ENCODE measurements at places on chromosomes 7 and 10. TPM values are rescaled to one million over a fixed set of nuclear protein-coding genes. Genes with fewer than 3 reads are reported as not detected.

The GTPBP10 gene
- 26.4 TPM for total RNA-seq

The HOXA3 gene
- 1.3 TPM for total RNA-seq

The SNCG gene
- total RNA-seq: 69.4 TPM

The DPP6 gene
- not detected for total RNA-seq

The PON1 gene
- not detected for total RNA-seq

The SH2B2 gene
- total RNA-seq: 0.95 TPM

The AKR1C4 gene
- total RNA-seq: not detected

The PAX4 gene
- total RNA-seq: not detected

The CHAT gene
- not detected for total RNA-seq

The DNAJC1 gene
- 44.0 TPM for total RNA-seq

The NOBOX gene
- not detected for total RNA-seq

The SFTPA1 gene
- not detected for total RNA-seq

The CXCL12 gene
- total RNA-seq: 54.7 TPM

The GPR85 gene
- 1.9 TPM for total RNA-seq

The C10orf105 gene
- under 0.01 TPM for total RNA-seq

The PTPRE gene
- 0.52 TPM for total RNA-seq

The C10orf67 gene
- not detected for total RNA-seq

The SPACDR gene
- 0.17 TPM for total RNA-seq

The ADAP1 gene
- 0.79 TPM for total RNA-seq

The FRMD4A gene
- 12.9 TPM for total RNA-seq

The NODAL gene
- not detected for total RNA-seq

The GPR158 gene
- not detected for total RNA-seq

The PURB gene
- total RNA-seq: 13.2 TPM

The AKR1C8 gene
- not detected for total RNA-seq
